ENCODE measurements at places on chromosomes 13 and 19.

GRCh38 chr13:67880916-67881315 is 650.8 kb upstream of the PCDH9 start:
- no peak for DNase-seq

- DNase-seq: no peak
Observed at GRCh38 chr13:43054803-43055802, 31.7 kb downstream of the DNAJC15 start.

- DNase-seq: no peak
Observed at GRCh38 chr13:90414691-90415596, 932.5 kb upstream of the MIR17HG start.

DNA sequence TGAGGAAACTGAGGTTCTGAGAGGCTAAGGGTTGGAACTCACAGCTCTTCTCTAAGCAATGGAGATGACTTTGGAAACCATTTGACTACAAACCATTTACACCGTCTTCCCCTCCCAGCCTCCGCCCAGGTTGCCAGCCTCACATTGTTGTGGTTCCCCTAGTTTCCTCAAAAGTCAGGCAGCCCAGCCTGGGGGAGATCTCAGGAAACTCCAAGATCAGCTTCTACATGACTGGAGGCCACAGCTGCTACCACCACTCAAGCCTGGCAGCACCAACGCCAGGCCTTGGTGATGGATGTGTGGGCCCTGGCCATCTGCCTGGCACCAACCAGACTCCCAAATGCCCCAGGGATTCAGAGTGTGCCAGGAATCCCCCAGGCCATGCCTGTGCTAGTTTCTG is 207.9 kb downstream of the TSHZ3 start:
- no peak for DNase-seq

DNA sequence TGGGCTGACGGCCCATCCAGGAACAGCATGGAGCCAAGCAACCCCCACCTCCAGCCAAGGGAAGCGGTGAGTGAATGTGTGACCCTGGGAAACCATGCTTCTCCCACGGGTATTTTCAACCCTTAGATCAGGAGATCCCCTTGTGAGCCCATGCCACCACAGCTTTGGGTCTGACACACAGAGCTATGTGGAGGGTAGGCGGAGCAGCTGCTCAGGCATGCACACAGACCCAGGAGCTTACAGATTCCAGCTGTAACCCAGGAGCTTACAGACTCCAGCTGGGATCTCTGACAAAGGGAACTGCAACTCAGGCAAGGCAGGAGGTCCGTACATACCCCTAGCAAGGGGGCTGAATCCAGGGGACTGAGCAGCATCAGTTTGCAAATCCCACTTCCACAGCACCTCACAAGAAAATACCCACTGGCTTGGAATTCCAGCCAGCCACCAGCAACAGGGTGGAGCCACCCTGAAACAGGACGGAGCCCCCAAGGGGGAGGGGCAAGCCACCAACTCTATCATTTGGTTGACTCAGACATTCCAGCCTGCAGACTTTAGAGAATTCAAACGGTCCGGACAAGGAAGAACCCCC is 40.8 kb upstream of the RFXAP start:
- DNase-seq: no peak

- no peak for DNase-seq
Observed at GRCh38 chr13:92346046-92346445, 880.6 kb upstream of the GPC6 start.

DNA sequence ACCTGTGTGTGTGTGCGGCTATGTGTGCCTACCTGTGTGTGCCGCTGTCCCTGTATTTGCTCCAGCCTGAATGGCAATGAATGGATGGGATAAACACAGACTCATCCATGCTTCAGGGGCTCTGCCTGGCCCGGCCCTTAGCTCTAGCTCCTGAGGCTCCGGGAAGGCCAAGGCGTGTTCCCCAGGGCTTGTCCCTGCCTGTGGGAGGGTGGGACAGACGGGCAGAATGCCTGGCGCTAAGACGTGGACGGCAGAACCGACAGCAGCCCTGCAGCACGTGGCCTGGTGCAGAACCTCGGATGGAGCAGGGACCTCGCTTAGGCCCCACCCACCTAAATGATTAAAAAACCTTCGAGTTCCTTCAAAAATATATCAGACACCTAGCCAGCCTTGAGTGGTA is 57.8 kb upstream of the C13orf46 start:
- no peak for DNase-seq

GRCh38 chr13:112165712-112166111 is 98.8 kb downstream of the SOX1 start:
- DNase-seq: no peak

DNA sequence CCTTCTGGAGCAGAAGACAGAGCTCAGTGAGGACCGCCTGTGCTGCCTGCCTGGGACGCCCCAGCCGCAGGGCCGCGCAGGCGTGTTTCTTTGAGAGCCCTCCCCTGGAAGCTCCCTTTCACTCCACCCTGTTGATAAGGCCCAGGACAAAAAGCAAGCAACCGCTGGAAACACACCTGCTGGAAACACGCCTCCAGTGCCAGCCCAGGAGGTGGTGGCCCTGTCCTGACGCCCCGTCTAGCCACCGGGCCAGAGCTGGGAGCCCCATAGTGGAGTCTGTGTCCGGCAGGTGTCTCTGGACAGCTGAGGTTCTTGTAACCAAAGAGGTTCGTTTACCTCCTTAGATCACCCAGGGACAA is 173.8 kb downstream of the KATNAL1 start:
- no peak for DNase-seq

DNA sequence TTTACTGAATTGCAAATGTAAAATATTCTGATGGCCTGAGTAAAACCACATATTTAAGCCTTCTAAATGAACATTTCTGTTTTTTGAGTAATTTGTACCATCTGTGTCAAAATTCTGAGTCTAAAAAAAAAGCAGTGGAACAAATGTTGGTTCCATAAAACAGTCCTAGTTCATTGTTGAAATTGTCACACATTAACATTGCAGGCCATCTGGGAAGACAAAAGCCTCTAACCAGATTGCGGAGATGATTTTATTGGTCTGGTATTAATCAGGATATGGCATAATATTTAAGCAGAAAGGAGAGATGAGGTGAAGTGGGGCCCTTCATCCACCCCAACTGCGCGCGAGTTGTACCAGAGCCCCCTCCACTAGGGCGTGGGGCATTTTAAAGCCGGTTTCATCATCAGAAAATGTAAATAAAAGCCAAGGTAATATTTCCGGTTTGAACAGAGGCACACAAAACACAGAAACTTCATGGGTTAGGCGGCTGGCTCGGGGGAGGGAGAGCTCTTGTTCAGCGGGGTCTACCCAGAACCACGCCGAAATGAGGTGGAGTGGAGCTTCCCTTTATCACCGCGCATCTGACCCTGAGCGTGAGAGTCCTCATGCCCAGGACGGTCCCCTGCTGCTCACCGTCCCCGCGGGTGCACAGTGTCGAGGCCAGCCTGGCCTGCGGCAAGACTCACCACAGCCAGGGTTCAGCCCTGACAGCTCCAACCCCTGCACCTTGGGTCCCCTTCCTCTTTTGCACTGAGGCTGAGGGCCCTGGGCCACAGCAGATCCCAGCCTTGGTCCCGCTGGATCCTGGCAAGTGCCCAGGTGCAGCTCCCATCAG is 169.2 kb downstream of the URI1 start:
- DNase-seq: no peak

GRCh38 chr19:49362048-49362928 is at the start of gene TEAD2:
Gene TEAD2 (minus strand): TSS chr19:49362416. CDS start chr19:49360075, 2,341 bp downstream.
- no peak for DNase-seq

DNA sequence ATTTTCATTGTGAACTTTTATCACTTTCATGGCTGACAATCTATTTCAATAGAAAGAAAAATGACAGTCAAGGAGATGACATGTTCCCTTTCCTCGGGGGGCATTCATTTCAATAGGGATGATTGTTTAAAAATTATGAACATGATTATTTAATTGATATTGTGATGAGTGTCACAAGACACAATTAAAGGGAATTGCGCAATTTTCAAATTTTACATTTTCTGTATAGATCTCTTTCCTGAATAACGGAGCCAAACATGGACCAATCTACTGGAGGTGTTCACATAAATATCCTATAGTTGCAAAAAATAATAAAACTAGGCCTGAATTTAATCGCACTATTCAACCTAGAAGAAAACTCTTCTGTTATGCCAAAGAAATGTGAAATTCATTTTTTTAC is 1274.6 kb downstream of the SLITRK5 start:
- DNase-seq: no peak

DNA sequence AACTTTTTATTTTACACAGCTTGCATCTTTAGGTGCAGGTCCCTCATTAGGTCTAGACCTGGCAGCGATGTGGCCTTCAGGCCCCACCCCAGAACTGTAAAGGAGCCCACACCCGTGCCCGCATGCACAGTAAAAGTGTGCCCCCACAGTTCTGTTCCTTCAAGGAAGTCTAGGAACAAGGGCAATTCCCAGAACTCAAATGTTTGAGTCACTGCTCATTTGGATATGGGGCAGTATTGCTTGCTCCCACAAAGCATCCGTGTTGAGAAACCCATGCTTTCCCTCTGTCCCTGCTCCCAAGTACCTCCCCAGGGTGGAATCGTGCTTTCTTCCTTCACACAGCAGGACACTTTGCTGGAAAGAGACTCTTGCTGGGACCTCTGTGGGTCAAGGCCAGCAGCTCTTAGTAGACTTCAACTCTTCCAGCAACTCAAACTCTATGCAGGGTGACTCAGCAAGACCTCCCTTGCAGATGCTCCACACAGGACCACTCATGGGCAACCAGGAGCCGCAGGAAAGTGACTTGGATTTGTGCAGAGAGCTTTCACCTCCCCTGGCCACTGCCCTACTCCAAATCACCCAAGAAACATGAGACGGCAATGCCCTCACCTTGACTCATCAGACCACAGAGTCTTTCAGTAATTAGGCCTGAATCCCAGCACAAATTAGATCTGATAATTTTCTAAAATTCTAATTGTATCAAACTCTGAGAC is 12.3 kb downstream of the SLC7A1 start:
- DNase-seq: no peak

- DNase-seq: no peak
Observed at GRCh38 chr19:13917888-13918406, 11.9 kb downstream of the CC2D1A start.

- no peak for DNase-seq
Observed at GRCh38 chr19:11737964-11738745, 591 bp downstream of the ZNF823 start.

DNA sequence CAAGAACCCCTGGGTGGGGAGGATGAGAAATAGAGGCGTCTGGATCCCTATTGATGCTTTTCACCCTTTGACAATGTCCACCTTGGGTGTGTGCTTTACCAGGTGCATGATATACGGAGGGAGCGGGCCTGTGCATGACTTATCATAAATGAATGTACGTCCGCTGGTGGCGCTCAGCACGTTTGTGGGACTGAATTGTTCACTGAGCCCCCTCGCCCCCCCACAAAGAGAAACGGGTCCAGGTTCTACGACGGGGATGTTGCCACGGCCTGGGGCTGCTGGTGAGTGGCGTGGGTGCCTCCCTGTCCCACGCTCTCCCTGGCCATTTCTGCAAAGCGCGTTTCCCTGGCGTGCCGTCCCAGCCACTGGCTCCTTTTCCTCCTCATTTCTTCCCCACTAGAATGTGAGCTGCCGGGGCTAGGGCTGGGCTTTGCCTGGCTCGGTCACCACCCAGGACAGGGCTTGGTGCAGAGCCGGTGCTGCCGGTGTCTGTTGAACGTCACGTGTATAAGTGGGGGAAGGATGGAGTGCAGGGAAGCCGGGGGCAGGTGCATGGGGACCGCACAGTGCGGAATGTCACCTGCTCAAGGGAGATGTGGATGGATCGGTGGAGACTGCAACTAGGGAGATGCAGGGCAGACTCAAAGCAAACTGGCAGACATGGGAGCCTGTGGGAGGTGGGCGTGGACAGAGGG is 21.6 kb downstream of the LRRC4B start:
- no peak for DNase-seq

- DNase-seq: no peak
Observed at GRCh38 chr19:55490478-55491432, 2.5 kb downstream of the SSC5D start.

DNA sequence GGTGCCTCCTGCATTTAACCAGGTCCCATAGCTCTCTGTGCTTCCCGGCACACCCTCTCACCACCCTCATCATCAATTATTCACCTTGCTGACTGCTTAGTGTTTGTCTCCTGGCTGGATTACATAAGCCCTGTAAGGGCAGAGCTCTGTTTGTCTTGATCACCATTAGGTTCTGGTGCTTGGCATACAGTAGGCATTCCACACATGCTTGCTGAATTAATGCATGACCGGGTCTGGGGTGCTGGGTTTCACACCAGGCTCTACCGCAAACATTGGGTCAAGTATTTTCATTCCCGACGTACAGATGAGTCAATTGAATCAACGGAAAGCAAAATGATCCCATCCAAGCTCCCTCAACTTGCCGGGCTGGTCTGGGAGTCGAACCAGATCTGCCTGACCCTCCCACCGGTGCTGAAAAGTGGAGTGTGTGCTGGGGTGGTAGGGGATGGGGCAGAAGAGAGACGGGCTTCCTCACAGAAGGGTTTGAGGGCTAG is 28.5 kb downstream of the VAV1 start:
- no peak for DNase-seq

DNA sequence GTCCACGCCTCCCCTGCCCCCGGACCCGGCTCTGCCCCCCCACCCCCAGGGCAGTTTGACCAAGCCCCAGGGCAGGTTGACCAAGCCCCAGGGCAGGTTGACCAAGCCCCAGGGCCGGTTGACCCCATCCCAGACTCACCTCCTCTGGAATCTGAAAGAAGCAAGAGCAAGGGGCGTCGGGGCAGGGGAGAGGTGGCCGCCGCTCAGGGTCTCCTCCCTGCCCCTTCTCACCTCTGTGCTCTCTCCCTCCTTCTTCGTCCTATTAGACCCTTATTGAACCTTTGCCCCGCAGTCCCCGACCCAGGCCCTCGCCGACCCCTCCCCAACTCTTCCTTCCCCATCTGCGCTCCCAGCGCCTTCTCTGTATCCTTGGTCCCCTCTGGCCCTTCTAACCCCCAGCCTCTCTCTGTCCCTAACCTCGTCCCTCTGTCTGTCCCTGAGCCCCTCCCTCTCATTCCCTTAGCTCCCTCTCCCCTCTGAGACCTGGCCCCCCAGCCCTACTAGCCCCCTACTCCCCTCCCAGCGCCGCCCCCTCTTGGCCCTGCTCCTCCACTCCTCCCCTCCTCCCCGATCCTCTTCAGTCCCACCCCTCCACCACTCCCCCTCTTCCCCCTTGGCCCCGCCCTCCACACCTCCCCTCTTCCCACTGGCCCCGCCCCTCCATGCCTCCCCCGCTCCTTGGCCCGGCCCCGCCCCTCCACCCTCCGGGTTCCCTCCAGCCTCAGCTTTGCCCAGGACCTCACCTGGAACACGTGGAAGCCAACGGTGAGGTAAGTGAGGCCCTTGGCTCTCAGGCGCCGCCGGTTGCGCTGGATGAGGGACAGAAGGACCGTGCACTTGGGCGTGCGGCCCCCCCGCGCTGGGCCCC is 7.6 kb downstream of the CAPN12 start:
- no peak for DNase-seq

Measured in NCI-H1417 treated with DMSO at 0.1 percent for 48 hours (cell line).